Right renal cortex interstitium (tissue), 3 donors: ENCODE measurements at places on chromosomes 6 and 20. TPM values are rescaled to one million over a fixed set of nuclear protein-coding genes. Genes with fewer than 3 reads are reported as not detected.

DNA sequence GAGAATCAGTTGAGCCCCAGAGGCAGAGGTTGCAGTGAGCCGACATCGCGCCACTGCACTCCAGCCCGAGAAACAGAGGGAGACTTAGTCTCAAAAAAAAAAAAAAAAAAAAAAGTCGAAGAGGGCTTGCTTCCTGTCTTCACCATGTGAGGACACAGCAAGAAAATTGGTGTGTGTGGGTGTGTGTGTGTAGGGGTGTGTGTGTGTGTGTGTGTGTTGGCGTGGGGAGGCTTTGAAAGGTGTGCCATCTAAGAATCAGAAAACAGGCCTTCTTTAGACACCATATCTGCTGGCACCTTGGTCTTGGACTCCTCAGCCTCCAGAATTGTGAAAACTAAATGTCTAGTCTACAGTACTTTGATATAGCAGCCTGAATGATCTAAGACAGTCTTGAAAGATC lies 6.9 kb upstream of the RBPJL start:
- DNase-seq, result no peak

DNA sequence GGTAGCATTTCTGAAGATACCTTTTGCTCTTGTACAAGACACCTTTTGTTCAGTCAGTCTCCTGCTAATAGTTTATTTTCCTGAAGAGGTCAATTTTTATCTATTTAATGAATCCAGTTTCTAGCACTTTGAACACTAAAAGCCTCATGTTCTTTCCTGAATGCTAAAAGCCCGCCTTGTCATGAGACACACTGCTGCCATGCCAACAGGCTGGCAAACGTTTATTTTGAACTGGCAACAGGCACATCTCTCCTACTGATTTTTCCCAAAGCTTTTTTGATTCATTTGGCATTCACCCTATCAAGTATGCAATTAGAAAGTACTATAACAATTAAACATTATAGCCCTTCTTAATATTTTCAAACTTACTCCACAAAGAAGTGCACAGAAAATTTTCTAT lies 421.2 kb upstream of the EYS start:
- DNase-seq, result no peak

DNA sequence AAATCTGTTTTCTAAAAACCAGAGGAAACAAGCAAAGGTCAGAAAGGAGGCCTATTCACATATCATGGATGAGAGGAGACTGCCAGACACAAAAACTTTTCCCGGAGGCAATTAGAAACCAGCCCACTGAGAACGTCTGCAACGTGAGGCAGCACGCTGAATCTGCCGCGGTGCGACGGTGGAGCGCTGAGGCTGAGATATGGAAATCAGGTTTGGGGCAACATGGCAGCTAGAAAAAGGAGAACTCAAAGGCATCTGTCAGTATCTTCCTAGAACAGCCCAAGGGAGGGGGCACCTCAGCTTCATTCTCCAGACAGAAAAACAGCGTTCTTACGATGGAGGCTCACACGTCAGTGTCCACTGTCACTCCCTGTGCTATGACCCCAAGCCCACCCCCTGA lies 5.2 kb downstream of the PRELID3B start:
- DNase-seq, result no peak

GRCh38 chr6:125151700-125152099 lies 1.9 kb upstream of the TPD52L1 start:
- DNase-seq, result no peak

- no peak for DNase-seq
Observed at GRCh38 chr20:1893721-1894470, 1.3 kb upstream of the SIRPA start.

GRCh38 chr6:62640749-62641148 lies 354.7 kb upstream of the KHDRBS2 start:
- DNase-seq, result no peak

GRCh38 chr20:34254979-34255378 lies 13.8 kb downstream of the ASIP start:
- DNase-seq, result no peak

- DNase-seq, result no peak
Observed at GRCh38 chr6:3422435-3423070, 34.3 kb downstream of the SLC22A23 start.

DNA sequence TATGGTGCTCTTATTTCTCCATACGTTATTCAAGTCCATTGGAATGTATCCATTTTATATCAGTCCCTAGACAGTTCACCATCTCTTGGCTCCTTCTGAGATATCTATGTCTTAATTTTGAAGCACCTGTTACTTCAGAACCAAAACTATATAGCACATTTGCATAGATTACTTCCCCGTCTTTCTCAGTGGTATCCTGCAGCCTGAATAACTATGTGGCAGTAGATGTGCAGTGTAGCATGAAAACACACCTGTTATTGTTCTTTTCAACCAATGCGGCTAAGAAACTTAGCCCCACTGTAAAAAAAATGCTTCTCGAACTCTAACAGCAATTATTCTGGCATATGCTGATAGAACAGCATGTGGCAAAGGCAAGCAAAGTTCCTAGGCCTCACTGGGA lies 1184.4 kb upstream of the ADGRB3 start:
- DNase-seq, result no peak

DNA sequence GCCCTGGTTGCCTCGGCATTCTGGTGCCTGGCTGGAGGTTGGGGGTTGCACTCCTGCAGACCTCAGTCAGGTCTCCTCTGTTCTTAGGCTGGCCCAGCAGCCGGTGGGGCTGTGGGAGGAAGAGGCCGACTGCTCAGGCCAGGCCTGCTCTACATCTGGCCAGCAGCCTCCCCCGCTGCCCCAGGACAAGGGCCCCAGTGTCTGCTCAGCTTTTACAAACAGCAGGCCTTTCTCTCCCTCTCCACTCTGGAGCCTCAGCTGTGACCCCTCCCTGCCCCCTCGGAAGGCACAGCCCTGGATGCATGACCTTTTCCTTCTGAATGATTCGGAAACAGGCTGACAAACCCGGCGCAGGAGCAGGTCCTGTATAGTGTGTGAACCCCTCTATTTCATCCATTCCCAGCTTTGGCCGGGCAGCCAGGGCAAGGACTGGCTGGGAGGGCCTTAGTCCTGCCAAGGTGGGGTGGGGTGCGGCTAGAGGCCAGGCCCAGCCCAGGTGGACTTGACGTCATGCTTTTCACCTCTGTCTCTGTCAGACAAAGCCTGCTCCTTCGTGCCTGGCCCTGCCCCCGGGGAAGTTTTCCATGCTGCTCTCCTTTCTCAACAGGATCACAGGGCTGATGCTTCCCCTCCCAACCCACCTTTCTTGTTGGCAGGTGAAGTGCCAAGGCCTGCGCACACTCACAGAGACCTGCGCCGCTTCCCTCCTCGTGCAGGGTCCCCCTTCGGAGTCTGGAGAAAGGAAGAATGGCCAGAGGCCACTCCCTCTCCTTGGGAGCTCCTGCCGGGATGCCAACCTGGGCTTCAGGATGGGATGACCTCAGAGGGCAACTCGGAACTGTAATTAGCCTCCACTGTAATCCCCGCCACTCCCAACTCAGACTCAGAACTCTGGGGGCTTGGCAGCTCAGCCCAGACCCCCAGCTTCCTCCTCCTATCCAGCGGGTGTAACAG lies 10.1 kb upstream of the ITPR3 start:
- DNase-seq, result no peak

Gene VIP
- 0.50 TPM for polyA plus RNA-seq

Gene EYA4
- 16.6 TPM for polyA plus RNA-seq

Gene TMEM244
- not detected for polyA plus RNA-seq

Gene TRIM15
- 0.19 TPM for polyA plus RNA-seq

Gene VSX1
- not detected for polyA plus RNA-seq
